ENCODE measurements at places on chromosomes 1 and 21.

- DNase-seq: no peak
Measured at GRCh38 chr1:25544243-25544764, 898 bp downstream of the LDLRAP1 start.

DNA sequence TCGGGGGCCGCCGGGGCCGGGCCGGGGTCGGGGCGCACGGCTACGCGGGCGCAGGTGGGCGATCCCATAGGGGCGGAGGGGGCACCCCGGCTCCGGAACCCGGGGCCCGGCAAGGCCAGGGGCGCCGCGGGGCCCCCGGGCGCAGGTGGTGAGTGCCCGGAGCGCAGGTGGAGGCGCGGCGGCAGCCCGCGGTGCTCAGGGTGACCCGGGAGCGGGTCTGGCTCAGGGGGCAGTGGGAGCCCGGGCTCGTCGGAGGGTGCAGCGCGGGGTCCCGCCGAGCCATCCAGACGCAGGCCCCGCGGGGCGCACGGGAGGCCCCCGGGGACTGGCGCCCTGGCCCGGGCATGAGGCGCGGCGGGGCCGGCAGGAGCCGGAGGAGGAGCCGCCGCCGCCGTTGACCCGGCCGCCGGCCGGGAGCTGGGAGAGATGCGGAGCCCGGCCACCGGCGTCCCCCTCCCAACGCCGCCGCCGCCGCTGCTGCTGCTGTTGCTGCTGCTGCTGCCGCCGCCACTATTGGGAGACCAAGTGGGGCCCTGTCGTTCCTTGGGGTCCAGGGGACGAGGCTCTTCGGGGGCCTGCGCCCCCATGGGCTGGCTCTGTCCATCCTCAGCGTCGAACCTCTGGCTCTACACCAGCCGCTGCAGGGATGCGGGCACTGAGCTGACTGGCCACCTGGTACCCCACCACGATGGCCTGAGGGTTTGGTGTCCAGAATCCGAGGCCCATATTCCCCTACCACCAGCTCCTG is 489 bp downstream of the CELSR2 start:
- no peak for DNase-seq

- no peak for DNase-seq
Measured at GRCh38 chr21:26449161-26449560, 123.9 kb downstream of the CYYR1 start.

- no peak for DNase-seq
Measured at GRCh38 chr1:234593109-234593508, 16.9 kb downstream of the IRF2BP2 start.

GRCh38 chr21:39630191-39630591 is 17.5 kb downstream of the B3GALT5 start:
- peak; percentile 33 for DNase-seq

GRCh38 chr1:214899908-214900460 is 182.6 kb upstream of the KCNK2 start:
- DNase-seq: no peak

DNA sequence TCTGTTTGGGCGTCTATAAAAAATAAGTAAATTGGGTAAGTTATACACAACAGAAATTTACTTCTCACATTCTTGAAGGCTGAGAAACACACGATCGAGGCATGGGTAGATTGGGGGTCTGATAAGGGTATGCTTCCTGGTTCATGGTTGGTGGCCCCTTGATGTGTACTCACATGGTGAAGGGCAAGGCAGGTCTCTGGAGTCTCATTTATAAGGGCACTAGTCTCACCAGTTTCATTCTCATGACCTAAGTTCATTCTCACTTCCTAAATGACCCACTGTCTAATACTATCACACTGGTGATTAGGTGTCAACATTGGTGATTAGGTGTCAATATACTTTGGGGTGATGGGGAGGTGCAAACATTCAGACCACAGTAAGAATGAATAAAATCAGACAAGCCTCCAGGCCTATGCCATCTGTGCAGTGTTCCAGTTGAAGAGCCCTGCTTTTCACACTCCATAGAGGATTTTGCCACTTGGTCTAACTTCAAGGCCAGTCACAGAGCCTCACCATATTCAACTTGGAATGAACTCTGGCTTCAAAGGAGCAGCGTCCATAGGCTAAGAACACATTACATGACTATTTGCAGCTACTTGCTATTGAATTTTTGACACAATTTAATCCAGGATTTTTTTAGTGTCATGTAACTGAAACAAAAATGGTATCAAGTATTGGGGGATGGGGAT is 2.5 kb upstream of the GBP4 start:
- no peak for DNase-seq

DNA sequence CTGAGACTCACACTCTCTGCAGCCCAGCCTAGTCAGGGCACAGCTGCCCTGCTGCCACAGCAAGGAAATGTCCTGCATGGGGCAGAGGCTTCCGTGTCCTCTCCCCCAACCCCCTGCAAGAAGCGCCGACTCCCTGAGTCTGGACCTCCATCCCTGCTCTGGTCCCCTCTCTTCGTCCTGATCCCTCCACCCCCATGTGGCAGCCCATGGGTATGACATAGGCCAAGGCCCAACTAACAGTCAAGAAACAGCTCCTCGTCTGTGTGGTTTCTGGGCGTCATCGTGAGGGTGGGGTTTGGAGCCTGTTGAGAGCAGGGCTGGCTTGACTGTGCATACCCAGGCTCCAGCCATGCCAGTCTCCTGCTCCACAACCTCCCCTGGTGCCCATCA is 19.5 kb downstream of the FAAH start:
- DNase-seq: no peak

GRCh38 chr1:158087320-158087927 is 93.3 kb upstream of the CD1D start:
- DNase-seq: peak; percentile 62

DNA sequence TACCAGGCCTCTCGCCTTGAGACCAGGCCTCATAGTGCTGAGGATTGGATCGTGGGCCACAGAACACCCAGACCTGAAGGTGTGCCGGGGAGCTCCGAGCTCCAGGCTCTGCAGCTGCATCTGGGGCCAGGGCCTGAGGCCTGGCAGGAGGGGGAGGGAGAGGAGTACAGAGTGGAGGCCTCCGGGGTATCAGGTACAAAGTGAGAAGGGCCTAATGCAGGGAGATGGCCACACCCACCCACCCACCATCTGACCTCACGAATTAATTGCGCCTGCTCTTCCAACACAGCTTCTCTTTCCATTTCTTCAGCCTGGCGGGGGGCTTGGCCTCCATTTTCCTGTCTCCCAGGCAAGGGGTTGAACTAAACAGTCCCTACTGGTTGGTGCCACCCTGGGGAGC is 99.4 kb upstream of the ARHGEF16 start:
- no peak for DNase-seq

GRCh38 chr1:43388613-43389012 is 987 bp downstream of the MED8 start:
- no peak for DNase-seq

DNA sequence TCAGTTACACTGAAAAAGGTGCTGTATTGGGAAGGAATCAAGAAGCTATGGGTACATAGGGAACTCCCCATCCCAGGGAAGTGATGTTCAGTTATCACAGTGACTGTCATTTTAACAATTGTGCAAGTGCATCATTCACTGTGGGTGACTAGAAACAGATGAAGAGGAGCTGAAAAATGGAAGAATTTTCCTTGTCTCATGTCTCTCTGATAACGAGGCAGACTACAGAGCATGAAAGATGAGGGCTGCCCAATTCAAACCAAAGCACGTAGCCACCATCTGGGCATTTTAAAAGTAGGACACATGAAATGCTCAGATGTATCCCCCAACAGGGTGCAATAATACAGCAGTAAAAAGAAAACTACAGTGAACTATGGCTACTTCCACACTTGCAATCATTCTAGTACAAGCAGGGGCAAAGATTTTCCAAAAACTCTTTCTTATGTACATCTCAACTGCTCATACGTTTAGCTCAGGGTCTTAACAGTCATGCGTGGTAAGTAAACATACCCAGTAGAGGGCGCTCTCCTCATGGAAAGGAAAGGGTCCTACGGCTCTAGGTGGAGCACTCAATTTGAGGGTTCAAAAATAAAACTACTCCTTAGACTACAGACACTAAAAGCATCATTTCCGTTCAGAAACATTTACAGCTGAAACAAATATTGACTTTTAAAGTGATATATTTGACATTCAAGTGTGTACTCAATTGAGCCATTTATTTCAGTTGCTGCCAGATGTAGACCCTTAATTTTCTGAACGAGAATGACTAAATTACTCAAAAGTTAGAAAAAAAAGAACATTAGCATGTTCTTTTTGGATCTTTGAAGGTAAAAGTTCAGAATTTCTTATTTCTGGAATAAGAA is 143.2 kb downstream of the KCTD3 start:
- DNase-seq: no peak

- no peak for DNase-seq
Measured at GRCh38 chr1:48291421-48291820, 68.9 kb downstream of the SLC5A9 start.

DNA sequence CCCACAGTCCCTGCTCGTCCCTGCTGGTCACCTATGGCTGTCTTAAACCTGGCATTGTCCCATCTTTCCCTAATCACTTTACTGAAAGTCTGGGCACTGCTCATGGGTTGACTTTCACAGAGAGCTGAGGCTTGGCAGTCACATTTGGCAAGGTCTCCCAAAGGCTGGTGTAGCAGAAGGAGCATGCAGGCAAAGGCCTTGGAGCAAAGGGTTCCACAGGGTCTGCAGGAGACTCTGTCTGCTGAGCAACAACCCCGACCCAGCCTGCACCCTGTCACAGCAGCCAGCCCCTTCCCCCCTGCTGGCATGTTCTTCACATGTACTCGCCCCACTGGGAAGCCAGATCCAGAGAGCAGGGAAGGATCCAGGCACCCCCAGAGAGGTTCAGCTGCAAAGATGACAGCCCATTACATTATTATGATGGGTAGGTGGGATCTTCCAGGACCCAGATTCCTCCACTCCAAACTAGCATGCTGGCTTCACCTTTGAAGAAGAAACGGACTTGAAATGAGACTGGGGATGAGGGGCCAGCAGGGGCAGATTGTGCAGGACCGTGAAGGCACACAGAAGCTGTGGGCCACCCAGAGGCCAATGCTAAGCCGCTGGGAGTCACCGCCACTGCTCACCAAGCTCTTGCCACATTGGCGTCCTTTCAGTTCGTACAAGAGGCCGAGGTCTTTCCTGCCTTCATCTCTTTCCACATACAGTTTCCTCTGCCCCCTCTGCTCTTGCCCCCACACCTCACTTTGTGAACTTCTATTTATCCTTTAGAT is 14.2 kb upstream of the TMEM125 start:
- no peak for DNase-seq

GRCh38 chr1:89815611-89816010 is 5.2 kb upstream of the LRRC8D start:
- DNase-seq: no peak

DNA sequence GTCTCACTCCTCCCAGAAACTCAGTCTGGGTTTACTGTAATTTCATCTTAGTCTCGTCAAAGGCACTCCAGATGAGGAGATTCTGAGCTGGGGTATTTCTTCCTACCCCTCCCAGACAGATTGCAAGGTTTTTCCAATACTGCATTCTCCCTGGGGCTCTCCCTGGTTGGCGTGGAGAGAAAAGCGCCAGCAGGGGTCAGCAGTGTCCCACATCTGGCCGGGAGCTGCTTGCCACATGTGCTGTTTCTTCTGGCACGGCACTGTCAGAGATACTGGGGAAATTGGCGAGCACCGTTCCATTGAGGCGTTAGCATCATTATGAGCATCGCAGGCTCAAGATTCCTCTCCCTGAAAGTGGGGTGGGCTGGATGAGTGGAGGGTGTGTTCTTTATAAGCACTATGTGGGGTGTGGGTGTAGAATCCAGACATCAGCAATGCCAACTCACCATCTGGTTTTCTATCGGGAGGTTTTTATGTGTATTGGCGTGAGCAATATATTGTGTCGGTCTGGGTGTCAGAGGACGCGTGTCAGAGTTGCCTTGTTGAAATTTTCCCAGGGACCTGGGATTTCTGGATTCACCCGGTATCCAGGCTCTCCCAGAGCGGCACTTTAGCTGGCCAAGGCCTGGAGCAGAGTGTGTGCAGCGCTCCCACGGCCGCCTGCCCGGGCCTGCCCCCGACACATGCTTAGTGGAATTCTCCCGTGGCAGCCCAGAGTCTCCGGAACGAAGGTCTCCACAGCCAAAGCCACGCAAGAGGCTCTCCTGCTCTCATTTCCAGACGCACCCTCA is 8.0 kb upstream of the NAV1 start:
- DNase-seq: peak; percentile 17

DNA sequence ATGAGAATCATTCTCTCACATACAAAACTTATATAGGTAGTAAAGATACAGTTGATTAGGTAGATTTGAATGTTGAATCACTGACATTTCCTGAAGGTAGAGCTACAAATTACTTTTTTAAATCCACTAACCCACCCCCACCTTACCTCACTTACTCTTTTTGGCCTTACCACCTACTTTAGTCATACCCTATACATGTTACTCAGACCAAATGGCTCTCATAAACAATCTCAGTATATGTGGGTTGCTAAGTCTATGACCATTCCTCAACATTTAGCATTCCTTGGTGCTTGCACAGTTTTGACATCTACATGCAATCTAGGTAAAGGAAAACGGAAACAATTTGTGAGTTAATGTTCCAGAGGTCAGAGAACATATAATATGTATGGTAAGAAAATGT is 26.3 kb downstream of the SYDE2 start:
- DNase-seq: no peak

DNA sequence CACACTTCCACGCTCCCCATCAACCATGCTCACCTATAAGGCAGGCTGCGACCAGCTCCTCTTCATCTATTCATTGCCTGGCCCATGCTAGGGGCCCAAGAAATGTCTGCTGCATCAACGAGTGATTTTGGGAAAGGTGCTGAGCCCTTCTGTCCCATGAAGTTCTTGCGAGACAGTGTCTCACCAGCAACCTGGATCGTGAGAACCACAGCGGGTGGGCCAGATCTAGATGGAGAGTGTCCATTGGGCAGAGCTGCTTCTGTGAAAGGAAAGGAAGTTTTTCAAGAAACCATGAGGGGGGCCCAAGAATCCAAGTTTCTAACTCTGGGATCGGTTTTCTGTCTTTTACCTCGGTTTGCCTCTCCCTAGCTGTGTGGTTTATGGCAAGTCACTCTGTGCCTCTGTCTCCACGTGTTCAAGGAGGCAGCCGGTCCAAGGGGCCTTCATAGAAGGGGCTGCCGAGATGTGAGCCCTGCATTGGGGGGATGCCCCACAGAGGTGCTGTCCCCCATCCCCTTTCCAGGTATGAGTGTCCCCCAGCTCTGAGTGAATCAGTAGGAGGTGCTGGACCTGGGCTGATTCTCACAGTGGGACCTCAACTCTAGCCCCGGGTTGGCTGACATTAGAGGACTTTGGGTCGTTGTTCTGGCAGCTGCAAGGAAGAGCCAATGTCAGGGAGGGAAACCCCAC is 8.3 kb upstream of the PADI1 start:
- DNase-seq: no peak

DNA sequence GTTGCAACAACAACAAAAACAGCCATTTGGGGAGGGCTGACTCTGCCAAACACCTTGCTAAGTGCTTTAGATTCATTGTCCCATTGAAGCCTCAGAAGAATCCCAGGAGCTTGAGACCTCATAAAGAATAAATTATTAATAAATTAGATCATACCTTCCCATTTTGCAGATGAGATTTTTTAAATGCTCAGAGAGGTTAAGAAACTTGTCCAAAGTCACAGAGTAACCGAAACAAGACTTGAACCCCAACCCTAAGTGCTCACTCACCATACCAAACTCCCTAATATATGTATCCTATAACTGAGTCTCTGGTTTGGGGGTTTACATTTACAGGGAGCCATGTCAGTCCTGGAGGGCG is 3.6 kb downstream of the CRYBG2 start:
- DNase-seq: no peak

All from SW 1271 (cell line).